ENCODE measurements at places on chromosomes 5 and 9.

DNA sequence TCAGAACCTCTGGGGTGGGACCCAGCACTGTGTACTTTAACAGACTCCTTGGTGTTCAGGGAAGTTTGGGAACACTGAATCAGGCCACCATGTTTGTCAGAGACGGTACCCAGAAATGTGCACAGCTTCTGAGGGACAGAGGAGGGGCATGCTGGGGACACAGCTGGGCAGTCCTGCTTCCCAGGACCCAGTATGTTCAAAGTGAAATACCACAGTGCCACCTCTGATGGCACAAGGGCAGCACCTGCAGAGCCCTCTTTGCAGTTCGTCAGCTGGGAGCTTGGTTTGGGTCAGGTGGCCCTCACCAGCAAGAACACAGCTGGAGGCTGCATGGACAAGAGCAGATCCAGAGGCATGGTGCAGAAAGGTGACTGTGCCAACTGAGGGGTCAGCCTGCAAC, 51.2 kb downstream of the NDST1 start:
- no peak for DNase-seq

DNA sequence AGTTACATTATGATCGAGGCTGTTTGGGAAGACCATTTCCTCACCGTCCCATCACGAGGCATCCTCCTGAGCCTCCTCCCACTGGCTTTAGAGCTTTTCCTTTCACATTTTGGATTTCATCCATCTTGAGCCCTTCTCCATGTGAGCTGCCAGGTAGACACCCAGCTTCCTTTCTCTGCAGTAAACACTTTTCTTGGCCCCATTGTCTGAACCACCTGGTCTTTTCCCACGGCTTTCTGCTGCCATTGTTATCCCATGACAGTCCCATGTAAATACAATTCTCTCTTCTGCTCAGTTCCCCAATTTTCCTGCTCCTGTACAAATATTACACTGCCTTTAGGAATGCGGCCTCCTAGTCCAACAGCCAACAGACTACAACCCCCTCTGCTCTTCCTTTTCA, 24.1 kb downstream of the UBE2QL1 start:
- DNase-seq, result no peak

DNA sequence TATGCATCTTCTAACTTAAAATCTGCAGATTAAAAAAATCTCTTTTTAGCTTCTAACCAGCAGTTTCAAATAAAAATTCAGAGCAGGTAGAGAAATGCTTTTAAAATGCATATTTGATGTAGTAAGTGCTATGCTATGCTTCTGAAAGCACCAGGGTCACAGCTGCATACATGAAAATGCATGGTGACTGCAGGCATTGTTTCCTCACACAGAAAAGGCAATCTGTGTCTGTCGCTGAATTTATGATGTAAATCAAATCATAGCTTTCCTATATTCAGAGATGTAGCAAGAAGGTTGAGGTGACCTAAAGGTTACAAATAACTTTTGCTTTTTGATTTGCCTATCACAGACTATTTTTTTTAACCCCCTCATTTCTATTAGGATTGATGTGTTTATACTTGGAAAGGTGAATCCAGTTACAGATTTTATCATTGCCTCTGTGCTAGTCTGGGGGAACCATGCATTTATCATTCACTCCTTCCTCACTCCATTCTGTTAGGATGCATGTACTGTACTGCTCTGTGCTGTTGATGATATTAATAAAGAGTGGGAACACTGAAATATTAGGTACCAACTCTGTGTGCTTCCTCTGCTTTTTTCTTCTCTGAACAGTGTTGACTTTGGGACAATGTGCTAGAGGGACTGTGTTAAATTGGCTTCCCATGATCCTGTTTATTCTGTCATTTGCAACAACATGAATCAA, 65.6 kb downstream of the FOCAD start:
- DNase-seq, result no peak

- DNase-seq, result no peak
These were observed 188.3 kb downstream of the OLFM1 start for GRCh38 chr9:135275571-135276289.

GRCh38 chr5:119355244-119355638, 578 bp upstream of the TNFAIP8 start:
- DNase-seq, result no peak
